ENCODE measurements at places on chromosomes 1 and 21. TPM values are rescaled to one million over a fixed set of nuclear protein-coding genes. Genes with fewer than 3 reads are reported as not detected.

DNA sequence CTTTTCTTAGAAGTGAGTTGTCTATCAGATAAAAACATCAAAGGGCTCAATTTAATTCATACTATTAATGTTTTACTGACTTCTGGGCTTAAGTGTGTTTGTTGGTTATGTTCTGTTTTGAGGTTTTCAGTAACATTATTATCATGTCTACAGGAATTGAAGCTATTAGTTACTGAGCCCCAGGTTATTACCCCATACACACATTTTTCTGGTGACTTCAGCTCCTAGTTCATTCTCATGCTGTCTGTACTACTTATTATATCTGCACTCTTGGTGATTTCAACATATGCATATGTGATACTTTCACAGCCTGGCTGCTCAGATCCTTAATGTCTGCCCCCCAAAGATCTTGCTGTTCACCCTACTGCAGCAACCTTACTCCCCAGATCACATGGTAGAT lies 27.0 kb upstream of the SGIP1 start:
- DNase-seq, result no peak

DNA sequence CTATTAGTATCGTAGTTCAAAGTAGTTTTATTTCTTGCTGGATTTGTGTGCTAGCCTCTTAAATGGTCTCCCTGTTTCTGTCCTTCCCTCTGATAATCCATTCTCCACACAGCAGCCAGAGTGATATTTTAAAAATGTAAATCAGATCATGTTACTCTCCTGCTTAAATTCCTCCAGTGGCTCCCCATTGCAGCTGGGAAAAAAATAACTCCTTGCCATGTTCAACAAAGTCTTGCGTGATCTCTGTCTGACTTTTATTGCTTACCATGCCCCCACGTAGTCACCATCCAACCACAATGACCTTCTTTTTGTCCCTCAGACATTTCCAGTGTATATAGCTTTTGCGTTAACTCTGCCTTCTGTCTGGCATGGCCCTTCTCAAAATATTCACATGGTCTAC lies 178.8 kb downstream of the FGGY start:
- no peak for DNase-seq

DNA sequence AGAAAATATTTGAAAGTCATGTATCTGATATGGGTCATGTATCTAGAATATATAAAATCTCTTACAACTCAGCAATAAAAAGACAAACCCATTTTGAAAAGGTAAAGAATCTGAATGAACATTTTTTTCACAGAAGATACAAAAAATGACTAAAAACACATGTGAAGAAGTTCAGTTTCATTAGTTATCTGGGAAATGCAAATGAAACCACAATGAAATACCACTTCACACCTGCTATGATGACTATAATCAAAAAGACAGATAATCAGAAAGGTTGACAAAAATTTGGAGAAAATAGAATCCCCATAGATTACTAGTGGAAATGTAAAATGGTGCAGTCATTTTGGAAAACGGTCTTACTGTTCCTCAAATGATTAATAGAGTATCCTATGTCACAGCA lies 631.0 kb downstream of the MRPL39 start:
- DNase-seq, result no peak

DNA sequence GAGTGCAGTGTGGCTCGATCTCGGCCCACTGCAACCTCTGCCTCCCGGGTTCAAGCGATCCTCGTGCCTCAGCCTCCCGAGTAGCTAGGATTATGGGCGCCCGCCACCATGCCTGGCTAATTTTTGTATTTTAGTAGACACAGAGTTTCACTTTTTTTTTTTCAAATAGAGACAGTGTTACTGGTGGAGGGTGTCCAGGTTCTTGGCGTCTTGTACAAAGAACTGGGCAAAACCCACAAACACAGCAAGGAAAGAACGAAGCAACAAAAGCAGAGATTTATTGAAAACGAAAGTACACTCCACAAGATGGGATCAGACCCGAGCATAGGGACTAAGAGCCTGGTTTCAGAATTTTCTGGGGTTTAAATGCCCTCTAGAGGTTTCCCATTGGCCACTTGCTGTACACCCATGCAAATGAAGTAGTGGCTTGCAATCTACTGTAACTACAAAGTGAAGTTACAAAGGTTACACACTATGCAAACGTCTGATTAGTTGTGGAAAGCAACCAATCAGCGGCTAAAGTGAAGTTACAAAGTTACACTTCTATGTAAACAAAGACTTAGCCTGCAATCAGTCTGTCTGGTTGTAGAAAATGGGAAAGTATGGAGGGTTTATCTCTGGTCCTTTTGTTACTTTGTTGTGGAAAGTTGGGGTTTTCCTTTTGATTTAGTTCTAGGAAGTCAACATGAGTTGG lies 199.1 kb downstream of the DYRK1A start:
- peak; percentile 37 for DNase-seq

The TMCO4 gene
- 7.3 TPM for total RNA-seq

The OR2L3 gene
- total RNA-seq, result not detected

Data from IMR-90 (cell line).